ENCODE measurements at places on chromosomes 12 and 14. TPM values are rescaled to one million over a fixed set of nuclear protein-coding genes. Genes with fewer than 3 reads are reported as not detected.
A peak's percentile ranks its signal among the peaks of the same experiment; 100 is the strongest.

The RERGL gene
- not detected for total RNA-seq

The KRT86 gene
- total RNA-seq = not detected

The CIT gene
- total RNA-seq = 16.5 TPM

The NR4A1 gene
- 11.7 TPM for total RNA-seq

GRCh38 chr12:21676776-21677175 lies 19.1 kb upstream of the LDHB start:
- DNase-seq = no peak

GRCh38 chr12:88716240-88716639 lies 136.0 kb upstream of the KITLG start:
- DNase-seq = no peak

DNA sequence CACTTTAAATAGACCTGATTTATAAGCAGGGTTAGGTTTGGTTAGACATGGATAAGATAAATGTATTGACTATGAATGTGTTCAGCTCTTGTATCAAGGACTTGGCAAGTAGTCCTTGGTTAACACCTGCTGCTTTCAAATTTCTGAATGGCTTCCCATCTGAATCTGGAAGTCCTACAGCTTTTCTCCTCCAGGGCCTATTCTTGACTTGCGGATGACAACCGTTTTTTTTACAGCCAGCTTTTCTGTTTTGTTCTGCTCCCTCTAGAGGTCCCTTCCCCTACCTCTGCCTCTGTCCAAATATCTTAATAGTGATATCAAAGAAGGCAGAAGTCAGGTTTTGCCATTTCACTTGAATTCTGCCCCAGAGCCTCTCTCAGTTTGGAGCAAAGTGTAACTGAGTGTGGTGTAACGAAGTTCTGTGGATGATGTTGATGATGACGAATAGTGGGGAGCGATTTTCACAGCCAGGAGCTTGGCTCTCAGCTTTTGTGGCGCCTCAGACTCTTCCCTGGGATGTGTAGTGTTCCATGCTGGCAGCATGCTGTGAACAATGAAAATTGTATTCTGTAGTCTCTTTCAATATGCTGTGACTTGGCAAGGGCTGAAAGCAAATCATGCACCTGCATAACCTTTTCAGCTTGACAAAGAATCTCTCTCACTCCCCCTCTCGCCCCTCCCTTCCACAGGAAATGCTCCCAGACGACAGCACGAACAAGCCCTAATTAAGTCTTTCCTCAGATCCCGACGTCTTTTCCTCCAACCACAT lies 5.0 kb upstream of the SLC4A8 start:
- DNase-seq = no peak

GRCh38 chr12:10986812-10987211 lies at the start of gene TAS2R50:
Gene TAS2R50 (minus strand): TSS chr12:10986912. CDS start chr12:10986860, 52 bp downstream.
- no peak for DNase-seq

DNA sequence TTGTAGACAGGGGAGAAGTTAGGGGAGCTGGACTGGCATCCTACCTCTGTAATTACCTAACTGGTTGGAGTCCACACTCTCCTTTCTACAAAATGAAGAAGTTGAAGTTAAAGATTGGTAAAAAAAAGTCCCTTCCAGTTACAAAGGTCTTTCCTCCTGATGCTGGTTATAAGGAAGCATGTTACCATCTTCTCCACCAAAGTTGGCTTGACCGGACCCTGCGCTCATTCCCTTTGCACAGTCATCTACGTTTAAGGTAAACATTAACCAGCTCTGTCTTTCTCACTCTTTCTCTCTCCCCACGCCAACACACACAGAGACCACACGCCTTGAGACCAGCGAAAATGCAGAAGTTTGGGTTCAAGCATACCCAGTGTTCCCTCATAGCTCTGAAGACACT lies 11.9 kb downstream of the FBLN5 start:
- DNase-seq = no peak

GRCh38 chr14:69877492-69877891 lies 1.7 kb upstream of the SMOC1 start:
- DNase-seq = peak; percentile 74

DNA sequence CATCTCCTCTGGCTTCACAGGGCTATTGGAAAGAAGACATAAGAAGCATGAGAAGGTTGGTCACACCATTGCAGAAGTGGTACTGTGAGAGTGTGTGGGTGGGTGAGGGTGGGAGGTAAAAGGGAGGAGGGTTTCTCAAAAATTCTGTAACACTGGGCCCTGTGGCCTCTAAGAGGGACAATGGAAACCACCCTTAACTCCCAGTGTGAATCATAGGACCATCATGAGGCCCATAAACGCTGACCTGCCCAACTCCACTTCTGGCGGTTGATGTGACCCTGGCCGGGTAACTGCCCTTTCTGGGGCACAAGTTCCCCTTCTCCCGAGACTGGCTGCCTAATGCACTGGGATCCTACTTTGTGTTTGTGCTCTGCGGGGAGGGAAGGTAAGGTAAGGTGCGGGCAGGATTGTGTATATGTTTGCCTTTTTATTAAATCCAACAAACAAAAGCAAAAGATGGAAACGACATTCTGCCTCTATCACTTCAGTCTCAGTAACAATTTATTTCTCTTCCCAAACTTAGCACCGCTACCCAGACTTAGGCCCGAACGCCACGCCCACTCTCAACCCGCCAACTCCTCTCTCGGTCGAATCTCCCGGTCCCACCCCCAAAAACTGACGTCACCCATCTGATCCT lies 551 bp downstream of the METTL1 start:
- DNase-seq = peak; percentile 98
